ENCODE measurements at places on chromosomes 6 and 20. TPM values are rescaled to one million over a fixed set of nuclear protein-coding genes. Genes with fewer than 3 reads are reported as not detected.

- no peak for DNase-seq
Measured at GRCh38 chr6:52610011-52610410, 33.2 kb upstream of the TRAM2 start.

GRCh38 chr6:42158631-42159030 is 14.5 kb upstream of the GUCA1A start:
- no peak for DNase-seq

GRCh38 chr6:113411011-113411410 is 446.1 kb upstream of the MARCKS start:
- DNase-seq, result no peak

GRCh38 chr6:3209114-3210023 is 18.1 kb downstream of the TUBB2B start:
- peak; percentile 73 for DNase-seq

- no peak for DNase-seq
Measured at GRCh38 chr6:26273673-26274588, 91.1 kb upstream of the BTN3A2 start.

DNA sequence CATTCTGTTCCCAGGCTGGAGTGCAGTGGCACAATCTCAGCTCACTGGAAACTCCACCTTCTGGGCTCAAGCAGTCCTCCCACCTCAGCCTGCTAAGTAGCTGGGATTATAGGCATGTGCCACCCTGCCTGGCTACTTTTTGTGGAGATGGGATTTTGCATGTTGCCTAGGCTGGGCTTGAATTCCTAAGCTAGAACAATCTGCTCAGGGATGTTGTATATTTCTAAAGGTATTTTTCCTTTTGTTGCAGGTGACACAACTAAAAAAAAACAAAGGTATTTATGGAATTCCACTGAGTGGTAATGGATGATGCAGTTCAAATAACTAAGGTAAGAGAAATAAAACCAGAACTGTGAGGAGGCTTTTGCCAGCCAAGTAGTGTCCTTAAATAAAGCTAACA is 49.7 kb downstream of the PTPRA start:
- DNase-seq, result no peak

DNA sequence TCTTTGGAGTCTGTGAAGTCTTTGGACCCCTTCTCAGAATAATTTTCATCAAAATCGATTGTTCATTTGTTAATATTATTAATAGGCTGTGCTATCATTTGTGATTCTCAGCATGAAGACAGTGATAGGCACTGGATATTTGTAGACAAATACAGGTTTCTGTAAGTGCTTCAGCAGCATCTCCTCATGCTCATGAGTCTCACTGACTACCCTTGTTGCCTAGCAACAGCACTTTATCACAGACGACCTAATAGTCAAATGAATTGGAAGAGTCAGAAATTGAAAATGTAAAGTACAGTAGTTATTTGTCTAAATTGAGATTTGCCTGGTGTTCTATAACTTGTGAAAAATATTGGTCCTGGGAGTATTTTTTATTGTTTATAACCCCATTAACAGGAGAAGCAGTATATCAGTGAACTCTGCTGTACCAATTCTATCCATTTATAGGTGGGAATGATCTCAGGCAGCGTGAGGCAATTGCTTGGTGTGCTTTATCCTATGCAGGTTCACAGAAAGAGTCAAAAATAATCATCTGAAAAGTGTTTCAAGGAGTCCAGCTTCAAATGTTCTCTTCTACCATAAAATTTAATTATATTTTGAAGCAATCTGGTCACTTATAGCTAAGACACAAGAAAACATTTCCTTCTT is 684.6 kb downstream of the RFPL4B start:
- no peak for DNase-seq

GRCh38 chr6:126035764-126036163 is 49.4 kb downstream of the TRMT11 start:
- no peak for DNase-seq

- no peak for DNase-seq
Measured at GRCh38 chr20:20318365-20319161, 49.3 kb upstream of the INSM1 start.

DNA sequence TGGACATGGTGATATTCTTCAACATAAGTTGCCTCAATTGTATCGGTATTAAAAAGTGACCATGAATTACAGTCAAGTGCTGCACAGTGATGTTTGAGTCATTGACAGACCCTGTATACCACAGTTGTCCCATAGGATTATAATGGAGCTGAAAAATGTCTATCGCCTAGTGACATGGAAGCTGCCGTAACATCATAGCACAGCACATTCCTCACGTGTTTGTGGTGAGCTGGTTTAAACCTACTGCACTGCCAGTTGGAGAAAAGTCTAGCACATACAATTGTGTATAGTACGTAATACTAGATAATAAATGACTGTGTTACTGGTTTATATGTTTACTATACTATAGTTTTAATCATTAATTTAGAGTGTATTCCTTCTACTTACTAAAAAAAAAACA is 150.2 kb downstream of the CDH26 start:
- DNase-seq, result no peak

DNA sequence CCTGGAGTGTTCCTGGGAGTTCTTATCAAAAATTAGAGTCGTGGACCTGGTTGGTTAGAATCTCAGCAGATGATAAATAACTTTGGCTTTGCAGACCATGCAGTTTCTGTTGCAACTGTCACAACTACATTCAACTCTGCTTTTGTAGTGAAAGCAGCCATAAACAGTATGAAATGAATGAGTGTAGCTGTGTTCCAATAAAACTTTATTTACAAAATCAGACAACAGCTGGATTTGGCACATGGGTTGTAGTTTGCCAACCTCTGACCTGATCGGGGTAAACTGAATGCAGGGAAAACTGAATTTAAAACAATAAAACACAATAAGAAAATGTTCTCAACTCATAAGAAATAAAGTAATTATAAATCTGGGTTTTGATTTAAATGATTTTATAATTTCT is 513.8 kb downstream of the CDKAL1 start:
- no peak for DNase-seq

DNA sequence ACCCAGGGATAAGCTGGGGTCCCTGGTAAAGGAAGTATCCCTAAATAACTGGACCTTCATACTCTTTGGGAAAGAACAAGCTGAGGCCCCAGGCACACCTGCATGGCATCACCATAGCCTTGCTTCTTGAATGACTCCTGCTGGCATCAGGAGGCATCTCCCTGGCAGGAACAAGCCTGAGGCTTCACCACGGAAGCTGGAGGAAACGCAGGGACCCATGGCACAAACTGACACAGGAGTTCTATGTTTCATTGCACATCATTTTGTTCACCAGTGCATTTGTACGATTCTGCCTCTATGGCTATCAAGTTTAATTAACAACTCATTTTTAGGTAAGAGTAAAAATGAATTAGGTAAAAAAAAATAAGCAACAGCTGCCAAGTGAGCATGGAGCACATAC is 619 bp upstream of the PDE7B start:
- DNase-seq, result no peak

GRCh38 chr20:6663104-6663503 is 104.4 kb upstream of the BMP2 start:
- DNase-seq, result no peak

- DNase-seq, result peak; percentile 90
Measured at GRCh38 chr6:113856625-113857555, at the start of gene MARCKS. MARCKS (plus strand) TSS chr6:113857345; CDS start chr6:113857746, 401 bp downstream.

GRCh38 chr6:111551521-111552231 is 54.0 kb downstream of the TRAF3IP2 start:
- no peak for DNase-seq

DNA sequence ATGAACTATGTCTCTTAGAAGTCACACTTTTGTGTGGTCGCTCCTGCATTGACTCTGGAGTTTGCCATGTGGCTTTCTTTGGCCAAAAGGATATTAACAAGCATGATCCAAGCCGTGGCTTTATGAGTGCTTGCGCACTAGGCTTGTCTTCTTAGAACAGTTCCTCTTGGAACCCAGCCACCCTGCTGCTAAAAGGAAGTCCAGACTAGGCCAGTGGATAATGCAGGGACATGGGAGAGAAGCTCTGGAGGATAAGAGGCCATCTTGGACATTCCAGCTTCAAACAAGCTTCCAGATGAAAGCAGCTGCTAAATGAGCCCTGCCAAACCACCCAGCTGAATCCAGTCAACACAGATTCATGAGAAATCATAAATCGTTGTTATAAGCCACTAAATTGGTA is 346.4 kb downstream of the CDC5L start:
- DNase-seq, result no peak

DNA sequence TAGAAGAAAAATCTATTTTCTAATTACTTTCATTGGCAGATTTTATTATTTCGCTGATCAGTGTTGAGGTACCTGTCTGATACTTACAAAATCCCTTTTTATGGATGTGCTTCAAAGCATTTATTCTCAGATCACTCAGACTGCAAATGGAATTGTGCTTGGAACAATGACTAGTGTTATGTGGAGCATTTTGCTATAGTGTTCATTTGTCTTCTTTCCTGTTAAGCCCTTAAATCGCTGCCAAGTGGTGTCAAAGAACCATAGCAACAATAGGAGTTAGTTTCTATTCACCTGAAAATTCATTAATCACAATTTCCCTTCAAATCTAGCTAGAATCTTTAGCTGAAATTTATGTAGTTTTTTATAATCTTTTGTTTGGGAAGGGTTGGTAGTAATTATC is 29.8 kb downstream of the SMPDL3A start:
- no peak for DNase-seq

DNA sequence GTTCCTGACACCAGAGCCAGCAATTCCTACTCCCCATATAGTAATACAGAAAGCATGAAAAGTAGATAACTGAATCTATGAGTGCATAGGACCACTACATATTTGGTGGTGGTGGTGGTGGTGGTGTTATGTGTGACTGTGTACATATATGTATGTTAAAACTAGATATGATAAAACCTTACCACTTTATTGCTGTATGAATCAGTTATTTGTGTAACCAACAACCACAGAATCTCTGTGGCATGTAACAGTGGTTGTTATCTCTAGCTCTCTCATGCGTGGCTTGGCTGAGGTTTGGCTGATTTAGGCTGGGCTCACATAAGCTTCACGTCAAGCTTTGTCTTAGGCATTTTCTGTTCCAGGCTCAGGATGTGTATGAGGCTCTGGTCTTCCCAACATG is 55.7 kb downstream of the PLCB1 start:
- no peak for DNase-seq

GRCh38 chr20:50789968-50790650 is 4.8 kb upstream of the BCAS4 start:
- no peak for DNase-seq

DNA sequence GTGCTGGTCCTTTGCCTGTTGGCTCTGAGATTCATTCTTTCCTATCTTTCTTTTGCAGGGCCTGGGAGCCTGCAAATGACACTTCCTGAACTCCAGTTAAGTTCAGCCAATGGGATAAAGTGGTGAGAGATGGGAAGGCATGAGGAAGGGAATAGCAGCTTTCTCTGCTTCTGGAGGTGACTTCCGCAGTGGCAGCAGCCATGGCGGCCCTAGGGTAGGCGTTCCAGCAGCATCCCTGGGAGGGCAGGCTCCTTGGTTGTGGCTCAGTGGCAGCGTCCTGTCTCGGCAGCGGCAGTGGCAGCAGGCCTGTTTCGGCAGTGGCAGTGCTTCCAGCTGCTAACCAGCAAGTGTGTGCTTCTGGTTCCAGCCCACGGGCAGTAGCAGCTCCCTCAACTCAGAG is 7.3 kb upstream of the MDFI start:
- no peak for DNase-seq

DNA sequence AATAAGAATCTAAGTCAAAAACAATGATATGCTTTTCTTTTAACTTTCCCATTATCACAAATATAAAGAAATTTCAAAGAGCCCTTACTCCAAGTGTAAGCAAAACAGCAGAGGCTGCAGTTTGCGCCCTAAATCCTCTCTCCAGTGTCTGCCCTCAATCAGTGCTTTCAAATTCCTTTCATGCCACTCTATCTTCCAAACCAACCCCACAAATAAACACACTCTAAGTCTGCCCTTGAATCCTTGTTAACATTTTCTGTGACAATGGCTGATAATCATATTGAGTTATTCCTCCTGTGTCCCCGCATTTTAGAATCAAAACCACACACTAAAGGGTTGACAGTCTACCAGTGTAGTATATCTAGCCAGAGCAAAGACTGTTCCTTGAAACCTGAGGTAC is 317.9 kb upstream of the MARCKS start:
- DNase-seq, result no peak

DNA sequence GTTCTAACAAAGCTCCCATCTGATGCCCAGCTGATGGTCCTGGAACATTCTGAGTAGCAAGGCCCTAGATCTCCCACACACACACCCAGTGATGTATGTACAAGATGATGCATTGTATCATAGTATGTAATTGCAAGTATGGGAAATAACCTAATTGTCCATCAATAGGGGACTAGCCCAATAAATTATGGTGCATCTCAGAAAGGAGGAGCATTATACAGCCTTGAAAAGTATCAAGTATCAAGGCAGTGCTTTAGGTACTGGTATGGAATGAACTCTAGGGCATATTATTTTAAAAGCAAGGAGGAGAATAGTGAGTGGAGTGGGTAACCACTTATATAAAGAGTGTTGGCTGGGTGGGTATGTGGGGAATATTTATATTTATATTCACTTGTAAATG is 24.8 kb upstream of the PREX1 start:
- DNase-seq, result no peak

DNA sequence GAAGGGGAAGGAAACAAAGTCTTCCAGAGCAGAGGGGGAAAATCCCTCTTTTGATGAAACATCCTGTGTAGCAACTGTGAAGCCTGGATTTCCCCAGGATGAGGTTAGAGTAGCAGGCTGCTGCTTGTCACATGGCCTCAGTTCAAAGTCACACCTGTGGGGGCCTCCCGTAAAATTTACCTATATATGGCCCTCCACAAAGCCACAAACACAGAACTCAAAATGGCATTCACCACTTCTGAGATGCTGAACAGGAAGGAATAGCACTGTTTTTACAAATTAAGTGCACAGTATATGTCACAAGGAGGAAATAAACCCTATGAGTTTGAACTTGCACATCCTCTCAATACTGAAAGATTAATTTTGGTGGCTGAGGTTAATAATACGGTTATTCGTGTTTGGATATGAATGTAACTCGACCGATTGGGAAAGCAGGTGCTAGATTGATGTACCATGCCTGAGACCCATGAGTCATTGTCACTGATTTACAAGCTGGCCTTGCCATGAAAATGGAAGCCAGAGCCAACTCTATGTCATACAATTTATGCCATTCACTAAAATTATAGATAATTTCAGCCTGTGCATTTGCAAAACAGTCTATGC is 70.6 kb downstream of the SGK1 start:
- DNase-seq, result no peak

DNA sequence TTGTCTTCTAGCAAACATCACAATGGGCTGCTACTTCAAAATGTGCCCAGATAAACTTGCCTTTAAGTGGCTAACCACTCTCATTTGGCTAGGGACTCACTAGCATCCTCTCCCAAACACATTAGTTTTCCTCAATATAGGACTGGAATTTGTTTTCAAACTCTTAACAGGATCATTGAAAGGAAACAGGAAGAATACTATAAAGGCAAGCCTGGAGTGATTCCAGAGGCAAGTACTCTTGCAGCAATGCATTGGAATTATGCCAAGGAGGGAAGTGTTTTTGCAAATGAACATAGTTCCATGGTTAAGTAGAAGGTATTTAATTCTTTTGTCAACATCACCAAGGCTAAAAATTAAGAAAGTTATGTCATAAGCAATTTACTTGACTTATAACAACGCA is 12.2 kb downstream of the EPHA7 start:
- no peak for DNase-seq

MGME1 gene
- 8.7 TPM for total RNA-seq

FKBP1C gene
- 0.89 TPM for total RNA-seq

MLIP gene
- 396 TPM for total RNA-seq

MLN gene
- total RNA-seq, result not detected

HLA-DRB5 gene
- 56.6 TPM for total RNA-seq

ZNF343 gene
- total RNA-seq, result 16.3 TPM
